Thyroid gland (tissue), 4 donors: ENCODE measurements at places on chromosomes 6 and 20.
A peak's percentile ranks its signal among the peaks of the same experiment; 100 is the strongest.

GRCh38 chr20:25865715-25866656 is 169.3 kb upstream of the ZNF337 start:
- H3K4me3 ChIP-seq: peak overlapping the region; percentile 22
- no peaks in the 10 kb centered on the region for H3K36me3 ChIP-seq
- H3K4me1 ChIP-seq: peaks cover 22% of the 10 kb centered on the region
- H3K27me3 ChIP-seq: no peaks in the 10 kb centered on the region
- DNase-seq: peak; percentile 85

- no peak for DNase-seq
- H3K27ac ChIP-seq: no peak overlapping the region
- no peak overlapping the region for H3K4me3 ChIP-seq
- H3K4me1 ChIP-seq: no peaks in the 10 kb centered on the region
- no peaks in the 10 kb centered on the region for H3K36me3 ChIP-seq
Measured at GRCh38 chr20:64192406-64192805, 28.2 kb downstream of the MYT1 start.

GRCh38 chr20:25033265-25033923 is 24.5 kb downstream of the ACSS1 start:
- no peaks in the 10 kb centered on the region for H3K27me3 ChIP-seq
- no peak overlapping the region for H3K4me3 ChIP-seq
- no peaks in the 10 kb centered on the region for H3K36me3 ChIP-seq
- no peak for DNase-seq

DNA sequence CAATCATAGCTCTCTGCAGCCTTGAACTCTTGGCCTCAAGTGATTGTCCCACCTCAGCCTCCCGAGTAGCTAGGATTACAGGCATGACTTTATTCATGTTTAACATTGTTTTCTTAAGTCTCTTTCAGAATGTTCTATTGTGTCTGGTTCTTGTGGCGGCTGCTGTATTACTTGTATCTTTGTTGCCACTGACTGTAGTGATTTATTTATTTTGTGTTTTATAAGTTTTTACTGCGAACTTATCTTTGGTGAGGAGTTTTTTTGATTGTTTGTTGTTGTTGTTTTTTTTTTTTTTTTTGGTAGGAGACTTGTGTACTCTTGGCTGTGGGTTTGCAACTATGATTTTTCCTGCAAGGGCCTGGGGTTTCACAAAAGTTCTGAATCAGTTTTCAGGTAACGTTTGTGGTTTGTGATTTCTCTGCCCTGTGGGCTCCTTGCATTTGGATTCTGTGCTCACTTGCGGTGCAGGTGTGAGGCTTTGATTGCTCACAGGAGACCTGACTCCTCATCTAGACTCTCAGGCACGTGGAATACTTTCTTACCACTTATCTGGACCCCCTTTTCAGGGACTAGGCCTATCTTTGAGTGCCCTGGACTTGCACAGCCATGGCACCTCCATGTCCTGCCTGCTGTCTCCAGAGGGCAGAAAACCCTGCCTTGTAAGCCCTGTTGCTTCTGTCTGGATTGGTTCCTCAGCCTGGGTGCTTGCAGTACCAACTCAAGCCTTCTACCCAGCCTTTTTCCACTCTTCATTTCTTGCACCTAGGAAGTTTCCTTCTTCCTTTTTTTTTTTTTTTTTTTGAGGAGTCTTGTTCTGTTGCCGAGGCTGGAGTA is 25.2 kb downstream of the KIF25 start:
- no peaks in the 10 kb centered on the region for H3K4me1 ChIP-seq
- H3K4me3 ChIP-seq: no peak overlapping the region
- H3K27ac ChIP-seq: no peak overlapping the region
- no peaks in the 10 kb centered on the region for H3K27me3 ChIP-seq

DNA sequence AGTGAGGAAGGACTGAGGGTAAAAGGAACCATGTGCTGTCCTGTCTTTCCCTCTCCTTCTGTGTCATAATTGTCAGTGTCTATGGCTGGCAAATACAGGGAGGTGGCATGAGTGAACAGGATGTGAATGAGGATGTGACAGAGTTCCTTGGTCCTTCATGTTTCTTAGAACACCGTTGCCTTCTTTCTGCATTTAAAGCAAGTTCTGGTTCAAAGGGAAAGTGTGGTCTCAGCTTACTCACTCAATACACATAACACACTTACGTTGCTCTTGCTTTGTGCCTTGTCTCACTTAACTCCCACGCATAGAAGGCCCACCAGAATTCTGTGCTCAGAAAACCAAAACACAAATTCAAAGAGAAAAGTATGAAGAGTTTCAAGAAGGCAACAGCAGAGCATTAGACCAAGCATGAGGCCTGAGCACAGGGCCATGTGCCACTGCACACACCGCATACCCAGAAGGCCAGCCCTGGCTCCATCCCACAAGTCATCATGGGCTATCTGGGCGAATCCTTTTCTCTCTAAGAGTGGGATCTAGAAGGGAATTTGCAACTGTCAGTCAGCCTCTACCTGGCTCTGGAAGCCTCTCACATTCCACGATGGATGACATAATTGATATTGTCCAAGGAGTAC is 38.9 kb upstream of the SAYSD1 start:
- H3K36me3 ChIP-seq: no peaks in the 10 kb centered on the region
- no peaks in the 10 kb centered on the region for H3K27me3 ChIP-seq
- no peak overlapping the region for H3K27ac ChIP-seq
- DNase-seq: no peak
- no peaks in the 10 kb centered on the region for H3K4me1 ChIP-seq
